ENCODE measurements at places on chromosomes 6 and 20.

GRCh38 chr6:135990439-135990838 lies 138.9 kb downstream of the PDE7B start:
- no peak for DNase-seq

- DNase-seq, result no peak
These were observed 110.7 kb upstream of the PHACTR1 start for GRCh38 chr6:12605888-12606345.

DNA sequence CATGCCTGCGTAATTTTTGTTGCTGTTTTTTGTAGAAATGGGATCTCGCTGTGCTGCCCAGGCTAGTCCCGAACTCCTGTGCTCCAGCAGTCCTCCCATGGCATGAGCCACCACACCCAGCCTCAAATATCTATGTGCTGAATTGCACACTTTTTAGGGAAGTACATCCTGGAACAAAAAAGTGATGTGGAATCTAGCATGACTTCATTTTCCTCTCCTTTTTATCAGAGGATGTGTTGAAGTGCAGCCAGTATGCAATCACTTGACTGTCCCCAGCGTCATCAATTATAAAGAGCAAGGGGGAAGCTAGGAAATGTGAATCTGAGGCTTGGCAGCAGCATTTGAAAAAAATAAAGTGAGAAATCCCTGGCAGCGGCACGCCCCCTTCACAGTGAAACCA lies 6.4 kb upstream of the EXOC2 start:
- no peak for DNase-seq

DNA sequence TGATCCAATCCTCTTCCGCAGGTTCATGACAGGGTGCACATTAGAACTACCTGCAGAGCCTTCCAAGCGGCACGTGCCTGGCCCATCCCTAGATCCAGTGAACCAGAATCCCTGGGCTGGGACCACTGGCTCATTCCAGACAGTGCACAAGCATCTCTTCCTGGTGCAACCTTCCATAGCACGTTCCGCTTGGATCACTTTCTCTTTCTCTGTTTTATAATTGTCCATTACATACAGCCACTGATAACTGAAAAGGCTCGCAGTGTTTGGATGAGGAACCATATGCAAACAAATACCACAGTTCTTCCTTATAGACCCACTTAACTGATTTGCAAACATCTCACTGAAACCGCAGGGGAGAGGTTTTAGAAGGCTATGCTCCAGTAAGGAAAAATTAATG lies 59.6 kb upstream of the DDR1 start:
- DNase-seq, result no peak

DNA sequence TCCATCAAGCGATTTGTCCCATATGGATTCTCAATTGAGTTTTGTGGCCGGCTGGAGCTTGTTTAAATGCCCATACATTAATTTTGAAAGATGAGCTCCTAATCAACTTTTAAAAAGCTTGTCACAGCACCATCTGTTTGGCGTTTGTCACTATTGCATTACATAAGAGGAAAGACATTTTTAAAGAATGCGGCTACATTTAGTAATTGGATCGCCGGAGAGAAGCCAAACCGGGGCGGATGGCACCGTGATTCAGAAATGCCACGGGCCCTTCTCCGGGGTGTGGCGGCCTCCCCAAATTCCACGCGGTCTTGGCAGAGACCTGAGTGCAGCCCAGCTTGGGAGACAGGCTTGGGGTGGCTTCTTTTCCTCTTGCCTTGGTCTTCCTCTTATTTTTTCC lies 67.7 kb upstream of the ZNFX1 start:
- DNase-seq, result no peak

- no peak for DNase-seq
These were observed 25.1 kb upstream of the RPP40 start for GRCh38 chr6:5028921-5029320.

GRCh38 chr20:57432862-57433491 lies 41.8 kb downstream of the RBM38 start:
- peak; percentile 15 for DNase-seq

GRCh38 chr20:10675450-10675848 lies 1.6 kb upstream of the JAG1 start:
- no peak for DNase-seq

DNA sequence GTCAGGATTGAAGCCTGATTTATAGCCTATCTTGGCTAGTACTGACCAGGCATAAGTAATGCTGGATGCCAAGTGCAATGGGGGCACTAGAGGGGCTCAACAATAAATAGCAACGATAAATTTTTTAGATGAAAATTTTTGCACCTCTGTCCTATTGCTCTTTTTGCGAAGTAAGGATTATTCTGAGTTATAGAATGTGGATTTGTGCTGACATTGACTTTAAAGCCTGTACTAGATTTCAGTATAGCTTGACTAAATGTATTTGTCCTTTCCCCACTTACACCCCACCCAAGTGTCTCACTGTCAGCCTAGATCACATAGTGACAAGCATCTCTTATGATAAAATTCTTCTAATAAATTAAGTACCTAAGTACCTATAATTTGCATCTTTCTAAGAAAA lies 757.0 kb downstream of the GRIK2 start:
- DNase-seq, result no peak

DNA sequence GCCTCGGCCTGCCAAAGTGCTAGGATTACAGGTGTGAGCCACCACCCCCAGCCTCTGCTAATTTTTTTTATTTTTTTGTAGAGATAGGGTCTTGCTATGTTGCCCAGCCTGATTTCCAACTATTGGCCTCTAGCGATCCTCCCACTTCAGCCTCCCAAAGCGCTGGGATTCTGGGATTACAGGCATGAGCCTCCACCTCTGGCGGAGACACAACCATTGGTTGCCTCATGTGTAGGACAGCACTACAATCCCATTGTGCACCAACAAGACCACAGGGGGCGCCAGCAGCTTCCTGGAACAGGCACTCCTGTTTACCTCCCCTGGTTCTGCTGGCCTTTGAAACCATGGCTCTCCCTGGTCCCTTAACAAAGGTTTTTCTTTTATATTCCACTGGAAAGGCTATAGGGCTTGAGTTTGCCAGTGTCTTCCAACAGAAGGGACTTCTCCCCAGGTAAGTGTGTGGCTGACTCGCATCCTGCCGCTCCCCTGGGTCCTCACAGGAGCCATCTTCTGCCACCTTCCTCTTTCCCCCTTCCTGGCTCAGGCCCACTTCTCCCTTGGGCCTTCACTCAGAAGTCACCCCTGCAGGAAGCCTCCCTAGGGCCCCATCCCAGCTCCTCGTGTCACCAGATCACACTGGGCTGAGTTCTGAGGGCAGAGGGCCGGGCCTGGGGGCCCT lies 39.2 kb upstream of the TLDC2 start:
- no peak for DNase-seq

- no peak for DNase-seq
These were observed 260.7 kb upstream of the MAN1A1 start for GRCh38 chr6:119610265-119610664.

- no peak for DNase-seq
These were observed 328.4 kb downstream of the KIF16B start for GRCh38 chr20:16244892-16245291.
